ENCODE measurements at places on chromosomes 11 and 22.

- no peak for ATAC-seq
These were observed 14.7 kb upstream of the XBP1 start for GRCh38 chr22:28815111-28815510.

- ATAC-seq = no peak
These were observed at the start of gene ANO3 for GRCh38 chr11:26331911-26332571. ANO3 (plus strand) TSS chr11:26332130; CDS start chr11:26332276, 146 bp downstream.

GRCh38 chr22:29773233-29773632, 6.1 kb downstream of the UQCR10 start:
- no peak for ATAC-seq

DNA sequence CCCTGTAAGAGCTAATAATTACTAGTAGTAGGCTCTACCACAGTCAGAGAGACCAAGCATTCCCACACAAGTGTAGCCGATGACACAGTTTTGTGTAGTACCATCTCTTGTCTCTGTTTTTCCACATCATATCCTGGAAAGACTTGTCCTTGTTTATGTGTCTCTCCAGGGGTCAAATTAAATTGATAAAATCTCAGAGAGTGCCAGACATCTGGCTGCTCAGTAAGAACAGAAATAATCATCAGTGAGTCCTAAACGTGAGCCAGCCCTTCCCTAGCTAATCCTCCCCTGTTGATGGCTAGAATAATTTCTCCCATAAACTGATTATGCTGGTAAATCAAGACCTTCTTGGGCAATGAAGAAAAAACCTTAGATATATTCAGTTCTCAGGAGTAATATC, 111.4 kb upstream of the GRAMD1B start:
- ATAC-seq = no peak

GRCh38 chr11:125724125-125724524, 22.0 kb upstream of the PATE1 start:
- ATAC-seq = no peak

- ATAC-seq = no peak
These were observed 1.4 kb downstream of the HTR3B start for GRCh38 chr11:113906038-113906437.

DNA sequence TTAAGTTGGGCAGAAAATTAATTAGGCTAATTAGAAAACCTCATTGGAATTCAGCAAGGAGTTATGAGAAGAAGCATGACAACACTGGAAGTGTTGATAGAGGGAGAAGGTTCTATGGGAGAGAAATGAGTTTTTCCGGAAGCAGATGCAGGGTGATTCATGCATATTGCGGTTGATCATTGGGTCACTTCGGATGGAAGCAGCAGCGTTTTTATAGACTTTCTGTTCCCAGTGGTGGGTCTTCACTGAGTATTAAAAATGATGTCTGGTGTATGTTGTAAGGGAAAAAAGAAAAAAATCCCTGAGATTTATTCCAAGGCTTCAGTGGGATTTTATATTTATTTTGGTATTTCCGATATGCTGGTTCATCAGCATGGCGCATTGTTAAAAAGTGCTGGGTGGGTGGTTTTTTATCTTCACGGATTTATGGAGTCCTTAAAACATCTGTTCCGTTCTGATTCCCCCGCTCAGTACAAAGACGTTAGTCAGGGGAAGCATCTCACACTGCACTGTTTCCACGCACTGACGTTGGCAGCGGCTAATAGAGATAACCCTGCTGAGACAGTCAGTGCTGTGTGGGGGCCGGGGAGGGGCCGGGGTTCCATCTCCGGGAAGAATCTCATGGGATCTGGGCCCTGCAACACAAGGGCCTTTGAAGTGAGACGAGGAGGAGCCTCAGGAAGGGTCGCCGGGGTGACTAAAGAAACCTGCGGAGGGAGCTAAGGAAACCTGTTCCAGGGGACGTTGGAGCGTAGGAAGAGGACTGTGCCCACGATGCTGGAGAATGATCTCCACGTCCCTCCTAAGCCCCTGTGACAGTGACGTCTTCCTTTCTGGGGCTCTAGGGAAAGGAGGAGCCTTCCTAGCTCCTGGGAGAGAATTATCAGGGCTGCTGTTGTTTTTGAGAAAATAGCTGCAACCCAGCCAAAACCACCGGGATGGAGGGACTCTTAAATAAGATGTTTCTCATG, 390.0 kb downstream of the NTM start:
- no peak for ATAC-seq

All from activated T-helper 17 cell treated with anti-CD3 and anti-CD28 coated beads, Interleukin-2, amount 50 U/mL, for 72 hours (primary cell).